NCI-H226 (cell line): ENCODE measurements at places on chromosomes 5 and 9.

DNA sequence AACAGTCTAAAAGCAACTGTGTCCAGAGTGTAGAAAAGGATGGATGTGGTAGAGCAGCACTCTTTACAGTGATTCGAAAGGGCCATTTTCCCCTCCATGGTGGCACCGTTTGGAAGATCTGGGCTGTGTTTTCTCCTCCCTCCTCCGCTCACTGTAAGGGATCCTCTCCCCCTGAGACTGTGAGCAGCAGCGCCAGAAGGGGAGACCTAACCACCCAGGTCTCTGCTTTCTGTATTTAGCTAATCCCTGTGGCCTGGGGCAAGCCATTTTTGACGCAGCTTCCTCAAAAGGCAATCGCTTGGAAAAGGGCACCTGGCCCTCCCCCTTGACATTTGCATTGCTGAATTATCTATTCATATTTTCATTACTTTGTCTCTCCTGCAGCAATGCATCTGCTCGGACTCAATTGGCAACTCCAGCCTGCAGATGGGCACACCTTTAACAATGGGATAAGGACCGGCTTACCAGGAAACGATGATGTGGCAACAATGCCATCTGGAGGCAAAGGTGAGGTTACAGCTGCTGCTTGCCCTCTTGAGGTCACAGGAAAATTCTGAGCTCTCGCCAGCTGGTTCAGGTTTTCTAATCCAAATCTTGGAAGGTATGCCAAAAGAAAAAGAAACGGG lies 244.3 kb upstream of the WWC1 start:
- peak; percentile 29 for DNase-seq

- DNase-seq: no peak
Measured at GRCh38 chr9:136687721-136688223, 515 bp upstream of the AGPAT2 start.

GRCh38 chr5:127802477-127802865 lies 99.3 kb downstream of the CCDC192 start:
- no peak for DNase-seq

GRCh38 chr5:53083927-53084326 lies 25.6 kb downstream of the MOCS2 start:
- no peak for DNase-seq

DNA sequence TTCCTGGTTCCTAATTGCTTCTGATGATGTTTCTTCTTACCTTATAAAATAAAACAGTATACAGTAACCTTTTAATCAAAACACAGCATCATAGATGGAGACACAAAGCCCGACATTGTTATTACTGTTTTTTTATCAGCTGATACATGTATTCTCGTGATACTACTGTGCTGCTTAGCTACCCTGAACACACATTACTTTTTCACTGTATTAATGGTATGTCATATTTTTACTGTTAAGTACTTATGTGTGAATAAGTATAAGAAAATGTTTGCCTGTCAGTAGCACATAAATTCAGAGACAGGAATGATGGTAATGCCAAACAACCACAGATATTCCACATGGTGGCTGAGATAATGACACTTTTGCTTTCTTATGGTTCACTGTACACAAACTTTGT lies 68.7 kb downstream of the RAB24 start:
- no peak for DNase-seq
